Right ventricle myocardium inferior (tissue), 1 donor: ENCODE measurements at places on chromosomes 13 and 19. TPM values are rescaled to one million over a fixed set of nuclear protein-coding genes. Genes with fewer than 3 reads are reported as not detected.

DNA sequence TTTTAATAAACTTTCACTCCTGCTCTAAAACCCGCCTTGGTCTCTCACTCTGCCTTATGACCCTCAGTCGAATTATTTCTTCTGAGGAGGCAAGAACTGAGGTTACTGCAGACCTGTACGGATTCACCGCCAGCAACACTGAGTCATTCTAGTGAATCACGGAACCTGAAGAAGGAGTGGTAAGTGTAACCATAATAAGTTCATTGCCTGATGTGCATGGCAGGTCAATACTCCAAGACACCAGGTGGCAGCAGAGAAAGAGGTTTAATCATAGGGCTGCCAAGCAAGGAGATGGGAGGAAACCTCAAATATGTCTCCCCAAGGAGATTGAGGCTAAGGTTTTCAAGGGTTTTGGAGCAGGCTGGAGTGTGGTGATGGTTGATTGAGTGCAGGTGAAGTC is 204.3 kb upstream of the IPO5 start:
- no peak for DNase-seq

- no peak for DNase-seq
These were observed 172.7 kb downstream of the B3GLCT start for GRCh38 chr13:31372454-31372853.

DNA sequence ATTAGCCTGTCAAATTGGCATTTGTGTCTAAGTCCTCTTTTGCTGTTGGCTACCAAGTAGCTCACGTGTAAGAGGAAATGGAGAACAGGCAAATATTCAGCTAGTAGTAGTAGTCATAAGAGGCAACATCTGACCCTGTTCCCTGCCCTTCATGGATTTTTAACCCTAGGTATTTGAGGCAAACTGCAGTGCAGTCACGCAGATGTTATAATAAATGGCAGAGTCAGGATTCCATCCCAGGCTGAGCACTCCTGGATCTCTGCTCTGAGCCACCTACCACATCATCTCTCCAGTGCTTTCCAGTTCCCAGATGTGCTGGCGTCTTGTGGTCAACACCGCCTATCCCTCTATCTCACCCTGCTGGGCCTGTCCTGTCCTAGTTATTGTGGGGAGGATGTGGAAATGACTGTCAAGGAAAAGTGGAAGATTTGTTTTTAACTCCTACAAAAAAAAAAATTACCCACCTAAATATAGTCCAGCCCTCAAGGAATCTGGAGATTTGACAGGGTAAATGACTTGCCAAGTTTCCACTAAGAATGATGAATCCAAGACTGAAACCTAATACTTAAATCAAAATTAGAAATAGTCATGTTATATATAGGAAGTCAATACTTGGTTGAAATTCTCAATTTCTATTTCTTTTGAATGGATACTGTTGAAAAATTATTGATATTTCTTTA is 322.9 kb downstream of the GPC6 start:
- DNase-seq: peak; percentile 26

The PTPRS gene
- total RNA-seq: 61.0 TPM

The ZNF888 gene
- 1.3 TPM for total RNA-seq

The KASH5 gene
- total RNA-seq: not detected
